ENCODE measurements at places on chromosomes 1 and 21.

DNA sequence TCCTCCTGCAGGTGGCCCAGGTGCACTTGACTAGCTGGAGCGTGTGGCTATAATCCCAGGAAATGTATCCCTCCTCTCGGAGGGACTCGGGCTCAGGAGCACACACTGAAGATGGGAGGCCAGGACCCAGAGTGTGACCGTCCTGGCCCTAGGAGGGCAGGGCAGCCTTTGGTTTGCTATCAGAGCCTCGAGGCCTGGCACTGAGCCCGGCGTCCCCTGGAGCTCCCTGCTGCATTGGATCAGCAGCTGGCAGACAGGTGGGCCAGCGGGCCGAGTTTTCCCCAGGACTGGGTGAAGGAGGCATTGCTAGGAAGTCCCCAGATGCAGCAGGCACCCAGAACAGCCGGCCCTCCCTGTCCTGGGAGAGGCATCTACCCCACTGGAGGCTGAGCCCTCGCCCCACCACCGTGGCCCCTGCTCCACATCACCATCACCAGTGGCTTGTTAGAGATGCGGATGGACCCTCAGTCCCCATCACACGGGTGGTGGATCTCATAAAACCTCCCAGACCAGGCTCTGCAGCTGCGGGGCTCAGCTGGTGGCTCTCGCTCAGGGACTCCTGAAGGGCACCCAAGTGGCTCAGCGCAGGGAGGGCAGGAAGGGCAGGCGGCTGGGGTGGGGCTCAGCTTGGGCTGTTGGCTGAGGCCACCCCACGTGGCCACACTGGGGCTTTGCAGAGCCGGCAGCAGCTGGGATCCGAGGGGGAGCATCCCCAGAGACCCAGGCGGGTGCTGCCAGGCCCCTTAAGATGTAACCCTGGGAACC lies 32.7 kb upstream of the POFUT2 start:
- no peaks in the 10 kb centered on the region for H3K27me3 ChIP-seq
- H3K4me1 ChIP-seq = peaks cover 26% of the 10 kb centered on the region
- no peak overlapping the region for H3K4me3 ChIP-seq
- H3K36me3 ChIP-seq = no peaks in the 10 kb centered on the region

DNA sequence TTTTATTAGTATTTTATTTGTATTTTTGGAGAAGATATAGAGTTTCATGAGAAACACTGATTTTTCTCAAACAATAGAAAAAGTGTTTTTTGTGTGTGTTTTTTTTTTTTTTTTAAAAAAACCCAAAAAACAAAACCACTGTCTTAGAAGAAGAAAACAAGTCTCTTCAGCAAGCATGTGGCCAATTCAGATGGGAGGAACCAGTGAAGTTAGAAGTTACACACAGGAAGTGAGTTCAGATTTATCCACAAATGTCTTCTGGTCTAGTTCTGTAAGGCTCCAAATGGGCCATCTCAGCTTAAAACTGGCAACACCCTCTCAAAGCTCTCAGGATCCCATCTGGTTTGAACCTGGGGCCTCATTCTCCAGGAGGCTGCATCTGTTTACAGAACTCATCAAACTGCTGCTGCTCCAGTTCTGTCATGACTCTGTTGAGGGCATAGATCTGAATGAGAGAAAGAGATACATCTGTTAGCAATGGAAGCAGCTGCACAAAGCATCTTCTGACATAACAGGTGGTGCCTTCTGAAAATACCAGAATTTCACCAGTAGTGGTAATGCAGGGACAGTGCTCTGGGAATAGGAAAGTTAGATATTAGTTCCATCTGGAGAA lies 9.8 kb upstream of the ERMAP start:
- no peaks in the 10 kb centered on the region for H3K36me3 ChIP-seq
- no peaks in the 10 kb centered on the region for H3K27me3 ChIP-seq
- H3K4me1 ChIP-seq = no peaks in the 10 kb centered on the region
- H3K27ac ChIP-seq = no peak overlapping the region

GRCh38 chr1:227396539-227397353 lies 78.5 kb upstream of the CDC42BPA start:
- no peak overlapping the region for H3K27ac ChIP-seq
- H3K4me1 ChIP-seq = no peaks in the 10 kb centered on the region
- no peak for DNase-seq
- no peaks in the 10 kb centered on the region for H3K36me3 ChIP-seq
- H3K27me3 ChIP-seq = no peaks in the 10 kb centered on the region

- no peaks in the 10 kb centered on the region for H3K4me1 ChIP-seq
- H3K27ac ChIP-seq = no peak overlapping the region
- DNase-seq = no peak
- H3K27me3 ChIP-seq = peaks cover 5% of the 10 kb centered on the region
- H3K36me3 ChIP-seq = no peaks in the 10 kb centered on the region
Measured at GRCh38 chr1:248782416-248783141, 27.0 kb upstream of the LYPD8 start.

- no peaks in the 10 kb centered on the region for H3K27me3 ChIP-seq
- H3K36me3 ChIP-seq = no peaks in the 10 kb centered on the region
- H3K27ac ChIP-seq = no peak overlapping the region
- H3K4me1 ChIP-seq = peaks cover 6% of the 10 kb centered on the region
Measured at GRCh38 chr1:54153535-54154439, 987 bp upstream of the CDCP2 start.

Data from PC-9 (cell line).